ENCODE measurements at places on chromosomes 2 and 18.

DNA sequence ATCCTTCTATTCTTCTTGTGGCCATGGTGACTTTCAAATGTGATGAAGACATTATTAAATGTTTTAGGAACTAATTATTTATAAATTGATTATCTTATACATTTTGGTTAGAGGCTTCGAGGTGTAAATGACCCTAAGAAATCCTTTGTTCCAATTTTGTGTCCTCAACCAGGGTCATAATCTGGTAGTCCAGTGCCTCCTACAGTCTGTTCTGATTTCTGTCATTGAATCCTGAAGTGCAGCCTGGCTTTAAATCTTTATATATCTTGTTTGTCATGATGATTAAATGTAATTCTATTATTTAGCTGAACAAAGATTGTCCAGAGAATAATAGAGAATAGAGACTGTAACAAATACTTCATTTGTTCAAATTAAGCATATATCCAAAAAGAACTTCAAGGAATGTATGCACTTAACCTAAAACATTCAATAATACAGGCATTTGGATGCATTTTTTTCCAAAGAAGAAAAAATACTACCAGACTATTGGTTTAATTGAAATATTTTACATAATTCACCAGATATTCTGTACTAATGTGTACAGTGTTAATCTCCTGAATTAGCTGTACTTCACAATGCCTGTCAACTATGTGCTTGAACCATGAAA lies 89.8 kb downstream of the PRPF40A start:
- no peak for DNase-seq

GRCh38 chr2:148067801-148068200 lies 46.9 kb downstream of the MBD5 start:
- no peak for DNase-seq

- DNase-seq = no peak
These were observed 208.7 kb upstream of the RASGRP3 start for GRCh38 chr2:33267756-33268155.

DNA sequence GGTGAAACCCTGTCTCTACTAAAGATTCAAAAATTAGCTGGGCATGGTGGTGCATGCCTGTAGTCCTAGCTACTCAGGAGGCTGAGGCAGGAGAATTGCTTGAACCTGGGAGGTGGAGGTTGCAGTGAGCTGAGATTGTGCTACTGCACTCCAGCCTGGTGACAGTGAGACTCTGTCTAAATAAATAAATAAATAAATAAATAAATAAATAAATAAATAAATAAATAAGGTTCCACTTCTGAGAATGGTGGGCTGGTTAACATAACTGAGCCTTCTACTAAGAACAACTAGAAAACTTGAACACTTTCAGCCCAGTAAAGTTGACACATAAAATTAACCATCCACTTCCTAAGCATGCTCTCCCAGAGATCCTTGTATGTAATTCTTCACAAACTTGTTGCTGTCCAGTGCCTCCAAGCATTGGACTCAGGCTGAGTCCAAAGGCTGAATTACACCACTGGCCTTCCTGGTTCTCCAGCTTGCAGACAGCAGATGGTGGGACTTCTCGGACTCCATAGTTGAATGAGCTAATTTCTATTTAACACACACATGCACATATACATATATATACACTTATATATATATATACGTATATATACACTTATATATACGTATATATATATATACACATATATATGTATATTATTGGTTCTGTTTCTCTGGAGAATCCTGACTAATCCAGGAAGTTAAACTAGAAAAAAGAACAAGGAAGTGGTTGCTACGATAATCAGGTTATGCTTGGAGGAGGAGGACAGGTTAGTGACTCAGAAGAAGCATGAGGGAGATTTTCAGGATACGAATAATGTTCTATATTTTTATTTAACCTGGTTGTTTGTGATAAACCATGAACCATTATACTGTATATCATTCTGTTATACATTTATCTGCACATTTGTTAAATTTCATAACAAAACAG lies 348.8 kb downstream of the METTL4 start:
- DNase-seq = no peak

- no peak for DNase-seq
These were observed 149.1 kb upstream of the GATA6 start for GRCh38 chr18:22020127-22020866.

DNA sequence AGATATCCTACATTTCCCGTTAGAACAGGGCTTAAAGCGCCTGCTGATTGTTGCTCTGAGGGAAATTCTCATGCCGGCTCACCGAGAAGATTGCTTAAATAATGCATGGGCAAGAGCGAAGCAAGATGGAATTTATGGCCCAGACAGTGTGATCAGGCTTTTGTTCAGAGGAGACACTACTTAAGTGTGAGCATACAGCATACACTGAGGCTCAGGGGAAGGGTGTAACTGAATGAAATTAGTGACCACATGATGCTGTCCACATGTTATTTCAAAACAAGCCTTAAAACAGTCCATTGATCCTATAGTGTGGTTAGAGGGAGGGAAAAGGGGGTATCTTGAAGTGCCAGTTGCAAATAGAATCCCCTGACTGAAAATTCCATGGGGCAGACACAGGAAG lies 125.5 kb downstream of the RAPGEF4 start:
- no peak for DNase-seq

DNA sequence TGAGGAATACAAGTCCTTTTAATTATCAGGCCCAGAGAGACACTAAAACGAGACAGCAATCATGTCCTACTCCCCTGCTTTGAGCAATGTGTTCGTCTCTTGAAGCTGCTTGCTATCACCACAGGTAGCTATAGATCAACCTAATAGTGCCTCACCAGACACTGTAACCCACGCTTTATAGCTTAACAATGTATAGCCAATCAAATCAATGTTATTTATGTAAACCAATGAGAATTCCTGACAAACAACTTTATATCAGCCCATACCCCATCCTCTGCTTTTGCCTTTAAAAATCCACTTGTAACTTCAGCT lies 26.1 kb downstream of the TMEM247 start:
- no peak for DNase-seq

DNA sequence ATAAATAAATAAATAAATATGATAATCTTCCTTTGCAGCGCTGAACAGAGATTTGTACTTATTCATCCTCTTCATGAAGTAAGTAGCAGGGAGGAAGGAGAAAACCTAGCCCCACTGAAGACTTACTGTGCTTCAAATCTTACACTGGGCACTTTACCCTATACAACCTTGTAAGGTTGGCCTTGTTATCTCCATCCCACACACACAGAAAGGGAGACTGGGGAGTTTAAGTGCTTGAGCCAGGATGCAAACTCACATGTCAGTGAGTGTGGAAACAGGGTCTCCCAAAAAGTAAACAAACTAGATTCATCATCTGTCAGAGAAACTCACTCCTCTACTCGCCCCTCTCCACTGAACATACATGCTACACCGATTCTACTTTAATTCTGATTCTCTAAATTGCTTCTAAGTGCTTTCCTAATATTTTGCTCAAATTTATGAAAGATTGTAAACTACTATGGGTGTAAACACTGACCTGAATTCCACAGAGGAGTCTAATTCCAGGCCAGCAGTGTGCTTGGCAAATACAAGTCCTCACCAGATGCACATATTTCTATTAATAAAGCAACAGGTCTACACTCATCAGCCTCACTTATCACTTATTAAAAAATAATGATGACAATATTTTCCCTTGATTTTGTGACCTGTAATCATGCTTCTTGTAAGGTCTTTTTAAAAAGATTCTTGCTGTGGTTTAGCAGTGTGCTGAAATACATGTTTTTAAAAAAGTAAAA lies 155.5 kb downstream of the TCF4 start:
- no peak for DNase-seq

GRCh38 chr2:45962177-45962921 lies 310.9 kb downstream of the PRKCE start:
- no peak for DNase-seq

GRCh38 chr2:143906850-143907249 lies 613.1 kb downstream of the ZEB2 start:
- no peak for DNase-seq

GRCh38 chr2:108215794-108216211 lies 24.0 kb upstream of the SULT1C3 start:
- DNase-seq = no peak

DNA sequence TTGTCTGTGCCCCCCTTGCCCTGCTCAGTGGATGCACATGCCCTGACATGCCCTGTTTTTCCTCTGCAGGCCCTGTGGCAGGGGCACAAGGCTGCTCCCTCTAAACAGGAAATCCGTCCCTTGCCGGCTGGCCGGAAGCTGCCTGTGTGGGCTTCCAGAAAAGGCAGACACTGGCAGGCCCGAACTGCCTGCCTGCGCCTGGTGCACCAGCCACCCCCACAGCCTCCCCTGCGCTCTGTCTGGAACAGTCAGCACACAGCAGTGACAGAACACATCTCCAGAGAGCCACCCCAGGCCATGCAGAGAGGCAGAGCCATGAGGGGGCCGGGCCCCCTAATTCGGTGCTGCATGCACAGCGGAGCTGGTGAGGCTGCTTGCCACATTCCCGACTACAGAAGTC lies 33.5 kb downstream of the LOXHD1 start:
- no peak for DNase-seq

DNA sequence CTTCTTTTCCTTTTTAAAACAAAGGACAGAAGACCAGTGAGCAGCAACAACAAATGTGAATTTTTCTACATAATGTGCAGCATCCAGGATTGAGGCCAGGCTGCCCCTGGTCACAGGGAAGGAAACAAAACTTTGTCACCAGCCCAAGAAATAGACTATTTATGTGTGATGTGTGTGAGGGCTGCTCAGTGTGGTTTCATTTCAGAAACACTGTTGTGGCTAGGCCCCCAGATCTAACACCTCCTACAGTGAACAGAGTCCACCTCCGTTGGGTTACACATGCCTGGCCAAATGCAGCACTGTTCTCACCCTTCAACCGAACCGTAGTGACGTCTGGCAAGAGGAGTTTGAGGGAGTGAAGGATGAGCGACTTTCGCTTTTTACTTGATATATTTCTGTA lies 146.3 kb upstream of the RIOK3 start:
- DNase-seq = no peak

- DNase-seq = no peak
These were observed 124.8 kb downstream of the AFF3 start for GRCh38 chr2:100017633-100018032.

DNA sequence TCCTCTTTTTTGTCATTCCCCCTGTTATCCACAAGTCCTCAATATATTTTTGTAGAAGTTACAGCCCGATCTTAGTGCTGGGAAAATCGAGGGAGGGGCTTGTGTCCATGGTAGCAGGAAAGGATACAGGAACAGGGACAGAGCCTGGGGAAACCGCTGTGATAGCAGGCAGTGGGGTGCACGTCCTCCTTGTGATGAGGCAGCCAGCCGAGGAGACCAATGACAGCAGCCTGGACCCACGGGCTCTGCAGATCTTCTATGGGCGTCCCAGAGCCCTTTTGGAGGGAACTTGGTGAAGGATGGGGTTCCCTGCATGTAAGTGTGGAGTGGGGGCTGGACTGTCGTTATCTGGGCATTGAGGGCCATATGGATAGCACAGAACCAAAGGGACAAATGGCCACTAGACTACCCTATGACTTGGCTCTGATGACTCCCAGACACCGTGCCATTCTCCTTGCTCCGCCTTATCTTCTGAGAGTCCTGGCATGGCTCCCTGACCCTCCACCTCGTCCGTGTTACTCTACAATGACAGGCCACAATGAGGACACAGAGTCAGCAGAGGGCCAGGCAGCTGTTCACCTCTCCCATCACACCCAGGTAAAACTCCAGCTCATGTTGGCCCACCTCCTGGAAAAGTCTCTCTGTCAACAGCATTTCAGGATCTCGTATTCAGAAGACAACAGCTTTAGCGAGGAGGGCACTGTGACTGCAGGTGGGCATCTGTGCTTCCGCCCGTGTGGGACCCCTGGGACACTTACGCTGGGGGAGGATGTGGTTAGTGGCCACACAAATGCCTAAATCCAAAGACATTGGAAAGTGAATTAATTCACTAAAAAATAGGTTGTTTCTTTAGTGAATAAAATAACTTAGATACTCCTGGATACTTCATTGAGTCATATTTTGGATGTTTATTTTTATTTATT lies 100.1 kb downstream of the VAPA start:
- DNase-seq = no peak

DNA sequence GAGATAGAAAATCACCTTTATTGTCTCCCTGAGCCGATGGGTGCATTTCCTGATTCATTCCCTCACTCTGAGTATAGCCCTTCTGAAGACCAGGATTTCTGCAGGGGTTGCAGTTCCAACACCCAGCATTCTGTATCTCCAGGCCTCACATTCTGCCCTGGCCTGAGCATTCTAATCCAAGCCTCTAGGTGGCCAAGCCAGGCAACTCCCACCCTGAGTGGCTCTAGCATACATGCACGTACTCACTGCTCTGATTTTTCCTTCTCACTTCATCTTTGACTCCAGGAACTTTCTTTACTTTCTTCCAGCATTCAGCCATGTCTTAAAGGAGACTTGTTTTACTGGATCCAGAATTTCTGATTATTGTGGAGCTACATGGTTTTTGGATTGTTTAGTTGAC lies 100.7 kb upstream of the STK39 start:
- no peak for DNase-seq

DNA sequence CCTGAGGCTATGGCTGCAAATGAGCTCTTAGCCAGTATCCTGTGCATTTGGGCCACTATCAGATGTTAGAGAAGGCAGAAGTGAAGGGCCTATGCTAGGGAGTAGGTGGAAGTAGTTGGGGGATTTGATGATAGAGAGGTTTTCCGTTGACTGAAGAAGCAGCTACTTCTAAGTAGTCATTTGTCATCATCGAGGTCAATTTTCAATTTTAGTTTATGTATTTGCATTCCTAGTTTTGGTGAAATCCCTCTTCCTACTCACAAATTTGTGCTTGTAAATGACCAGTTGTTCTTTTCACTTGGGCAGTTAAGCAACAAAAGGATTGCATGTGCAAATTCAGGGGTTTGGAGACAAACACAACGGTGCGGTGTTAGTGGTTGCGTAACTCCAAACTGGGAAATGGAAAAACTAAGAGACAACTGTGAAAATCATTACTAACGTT lies 48.5 kb upstream of the PELI1 start:
- DNase-seq = no peak

- DNase-seq = no peak
These were observed 101.9 kb downstream of the NFATC1 start for GRCh38 chr18:79497638-79498081.

GRCh38 chr18:48994044-48994651 lies 43.4 kb upstream of the SMAD7 start:
- DNase-seq = no peak

DNA sequence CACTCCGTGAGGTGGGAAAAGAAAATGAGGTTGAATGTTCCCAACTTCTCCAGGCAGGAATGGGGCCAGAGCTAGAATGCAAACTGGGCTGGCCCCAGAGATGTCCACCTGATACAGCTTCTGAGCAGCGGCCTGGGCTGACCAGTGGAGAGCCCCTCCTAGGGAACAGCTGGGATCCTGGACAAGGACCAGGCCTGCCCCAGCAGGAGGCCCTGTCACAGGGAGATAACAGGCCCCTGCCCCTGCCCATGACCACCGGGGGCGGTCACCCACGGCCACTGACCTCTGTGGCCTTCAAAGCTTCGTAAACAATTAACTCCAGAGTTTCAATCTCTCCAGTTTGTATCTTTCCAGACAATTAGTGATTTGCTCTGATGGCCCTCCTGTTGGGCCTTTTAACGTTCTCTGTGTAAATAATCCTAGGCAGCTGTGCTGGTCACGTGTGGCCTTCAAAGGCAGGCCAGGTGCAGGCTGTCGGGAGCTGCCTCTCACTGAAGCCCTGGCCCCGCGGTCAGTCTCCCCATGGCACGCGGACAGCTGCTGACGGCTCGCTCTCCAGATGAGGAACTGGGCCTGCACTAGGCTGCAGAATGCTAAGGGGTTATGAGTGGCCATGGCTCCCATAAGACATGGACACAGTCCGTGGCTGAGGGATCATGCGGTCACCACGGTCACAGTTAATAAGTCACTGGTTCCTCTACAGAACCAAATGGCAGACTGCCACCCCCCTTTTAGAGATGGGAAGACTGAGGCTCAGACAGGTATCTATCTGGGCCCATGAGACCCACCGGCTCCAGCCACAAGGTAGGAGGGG lies 9.2 kb downstream of the HS6ST1 start:
- no peak for DNase-seq

Measured in stimulated activated CD8-positive, alpha-beta memory T cell treated with anti-CD3 and anti-CD28 coated beads, Interleukin-15, amount 100 ng/mL, for 24 hours (primary cell).